Aorta (tissue), 5 donors: ENCODE measurements at places on chromosomes 1 and 21. TPM values are rescaled to one million over a fixed set of nuclear protein-coding genes. Genes with fewer than 3 reads are reported as not detected.

PIGR gene
- total RNA-seq, result 0.84 TPM

CYP4X1 gene
- total RNA-seq, result 29.0 TPM

IL23R gene
- 0.21 TPM for total RNA-seq

PTPN7 gene
- total RNA-seq, result 5.7 TPM

DNA sequence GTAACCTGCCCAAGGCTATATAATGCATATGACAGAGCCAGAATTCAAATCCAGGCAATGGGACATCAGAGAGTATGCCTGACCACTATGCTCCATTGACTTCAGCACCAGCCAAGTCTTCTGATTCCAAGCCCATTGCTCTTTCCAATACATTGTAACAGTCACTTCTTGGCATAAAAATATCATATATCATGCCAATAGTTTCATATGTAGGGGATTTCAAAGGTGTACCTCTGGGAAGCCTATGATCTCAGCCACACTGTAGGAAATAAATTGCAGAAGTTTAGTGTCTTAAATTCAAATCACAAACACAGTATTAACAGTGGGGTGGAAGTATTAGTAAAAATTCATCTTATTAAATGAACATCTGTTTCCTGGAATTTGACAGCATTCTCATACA lies 30.0 kb upstream of the ROR1 start:
- H3K27me3 ChIP-seq, result no peaks in the 10 kb centered on the region
- no peaks in the 10 kb centered on the region for H3K36me3 ChIP-seq
- no peak overlapping the region for H3K27ac ChIP-seq
- no peak for DNase-seq
- no peak overlapping the region for H3K4me3 ChIP-seq
